ENCODE measurements at places on chromosomes 2 and 18. TPM values are rescaled to one million over a fixed set of nuclear protein-coding genes. Genes with fewer than 3 reads are reported as not detected.
A peak's percentile ranks its signal among the peaks of the same experiment; 100 is the strongest.

The IL36G gene
- not detected for total RNA-seq

The TPRKB gene
- total RNA-seq = 19.0 TPM

The AFF3 gene
- total RNA-seq = 22.0 TPM

The TLX2 gene
- 2.5 TPM for total RNA-seq

The REEP1 gene
- 44.9 TPM for total RNA-seq

The CCDC138 gene
- 3.3 TPM for total RNA-seq

The ZSCAN30 gene
- total RNA-seq = 13.9 TPM

- no peaks in the 10 kb centered on the region for H3K27me3 ChIP-seq
- H3K36me3 ChIP-seq = no peaks in the 10 kb centered on the region
- peak; percentile 28 for DNase-seq
Observed at GRCh38 chr2:121705390-121705789, 31.3 kb downstream of the NIFK start.

DNA sequence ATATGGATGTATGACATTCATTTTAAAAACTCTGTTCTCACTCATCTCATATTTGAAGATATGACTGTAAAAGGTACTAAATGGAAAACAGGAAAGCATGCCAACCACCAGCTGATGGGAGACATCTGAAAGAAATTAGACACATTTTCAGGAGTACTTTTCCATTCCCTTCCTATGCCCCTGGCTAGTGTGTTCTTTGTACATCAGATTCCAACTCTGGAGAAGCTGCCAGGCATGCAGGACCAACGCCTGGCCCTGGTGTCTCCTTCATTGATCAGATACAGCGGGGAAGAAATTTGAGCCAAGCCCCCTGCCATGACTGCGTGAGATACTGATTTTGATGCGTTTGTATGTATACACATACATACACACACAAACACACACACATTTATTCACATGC, 599.0 kb upstream of the SYT4 start:
- no peaks in the 10 kb centered on the region for H3K4me1 ChIP-seq
- no peaks in the 10 kb centered on the region for H3K36me3 ChIP-seq
- DNase-seq = no peak

DNA sequence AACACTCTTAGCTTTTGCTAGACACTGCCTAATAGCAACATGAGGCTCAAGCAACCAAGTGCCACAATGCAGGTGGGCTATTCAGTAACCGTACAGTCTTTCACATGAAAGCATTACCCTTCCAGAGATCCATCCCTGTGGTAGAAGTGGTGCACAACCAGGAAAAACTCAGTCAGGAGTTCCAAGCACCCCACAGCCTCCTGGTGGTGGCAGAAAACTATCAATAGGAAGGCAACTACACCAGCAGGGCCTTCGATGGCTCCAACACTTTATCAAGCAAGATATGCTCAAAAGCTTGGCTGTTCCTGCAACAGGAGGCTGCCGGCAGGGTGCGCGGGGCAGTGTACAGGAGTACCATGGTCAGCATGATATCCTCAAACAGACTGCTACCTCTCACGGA, 176.1 kb upstream of the DLGAP1 start:
- H3K4me1 ChIP-seq = no peaks in the 10 kb centered on the region
- no peak overlapping the region for H3K4me3 ChIP-seq
- H3K27me3 ChIP-seq = no peaks in the 10 kb centered on the region
- H3K27ac ChIP-seq = no peak overlapping the region
- no peak for DNase-seq

- no peaks in the 10 kb centered on the region for H3K4me1 ChIP-seq
- DNase-seq = no peak
- H3K4me3 ChIP-seq = no peak overlapping the region
- no peaks in the 10 kb centered on the region for H3K36me3 ChIP-seq
Observed at GRCh38 chr2:149184991-149185390, 145.4 kb upstream of the LYPD6 start.

- no peak overlapping the region for H3K27ac ChIP-seq
- no peaks in the 10 kb centered on the region for H3K36me3 ChIP-seq
- H3K27me3 ChIP-seq = no peaks in the 10 kb centered on the region
- no peak overlapping the region for H3K4me3 ChIP-seq
- DNase-seq = no peak
- H3K4me1 ChIP-seq = no peaks in the 10 kb centered on the region
Observed at GRCh38 chr2:137943678-137944347, 20.5 kb upstream of the HNMT start.

DNA sequence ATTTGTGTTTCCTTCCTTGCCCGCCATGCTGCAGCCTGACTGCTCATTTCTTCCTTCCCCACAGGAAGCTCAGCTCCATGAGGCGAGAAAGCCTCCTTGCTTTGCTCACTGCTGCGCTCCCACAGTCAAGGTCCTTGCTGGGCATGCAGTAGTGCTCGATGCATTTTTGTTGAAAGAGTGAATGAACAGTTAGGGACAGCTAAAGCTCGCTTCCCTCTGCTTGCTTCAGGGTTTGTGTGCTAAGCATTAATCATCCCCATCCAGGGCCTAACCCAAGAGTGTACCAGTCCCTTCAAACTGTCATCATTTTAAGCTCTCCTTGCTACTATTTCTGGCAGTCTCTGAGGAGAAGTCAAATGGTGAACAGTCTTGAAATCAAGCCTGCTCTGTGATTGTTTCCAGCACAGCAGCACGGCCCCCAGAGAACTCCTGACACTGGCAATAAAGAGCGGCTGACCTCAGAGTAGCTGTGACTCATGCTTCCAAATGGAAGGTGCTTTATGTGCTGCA, 171.7 kb upstream of the SOX11 start:
- no peaks in the 10 kb centered on the region for H3K4me1 ChIP-seq
- DNase-seq = peak; percentile 75
- H3K36me3 ChIP-seq = no peaks in the 10 kb centered on the region
- no peak overlapping the region for H3K4me3 ChIP-seq
- H3K27ac ChIP-seq = no peak overlapping the region
- no peaks in the 10 kb centered on the region for H3K27me3 ChIP-seq

DNA sequence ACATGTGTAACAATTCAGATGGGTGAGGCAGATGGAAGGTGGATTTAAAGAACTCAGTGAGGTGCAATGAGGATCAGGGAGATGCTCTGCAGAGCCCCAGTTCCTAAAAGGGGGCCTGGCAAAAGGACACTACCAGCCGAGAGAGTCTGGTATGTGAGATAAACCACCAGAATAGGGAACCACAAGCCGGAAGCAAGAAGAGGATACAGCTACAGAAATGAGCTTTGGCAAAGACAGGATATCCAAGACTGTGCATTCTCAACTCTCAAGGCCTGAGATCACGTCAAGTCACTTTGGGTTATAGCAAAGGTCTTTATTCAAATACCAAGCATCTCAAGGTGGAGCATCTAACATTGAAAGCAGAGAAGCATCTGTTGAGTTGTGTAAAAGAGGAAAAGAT, 293.5 kb downstream of the ARHGAP15 start:
- H3K27ac ChIP-seq = no peak overlapping the region
- H3K27me3 ChIP-seq = no peaks in the 10 kb centered on the region
- H3K36me3 ChIP-seq = no peaks in the 10 kb centered on the region
- DNase-seq = no peak
- H3K4me3 ChIP-seq = no peak overlapping the region

- no peaks in the 10 kb centered on the region for H3K36me3 ChIP-seq
- no peak overlapping the region for H3K4me3 ChIP-seq
- H3K4me1 ChIP-seq = peaks cover 21% of the 10 kb centered on the region
- H3K27me3 ChIP-seq = no peaks in the 10 kb centered on the region
- no peak for DNase-seq
Observed at GRCh38 chr2:111944531-111945210, 46.3 kb downstream of the MERTK start.

GRCh38 chr2:165112133-165112573, 91.7 kb downstream of the SCN3A start:
- H3K27ac ChIP-seq = no peak overlapping the region
- no peak overlapping the region for H3K4me3 ChIP-seq
- no peaks in the 10 kb centered on the region for H3K27me3 ChIP-seq
- H3K4me1 ChIP-seq = no peaks in the 10 kb centered on the region
- no peaks in the 10 kb centered on the region for H3K36me3 ChIP-seq

- no peaks in the 10 kb centered on the region for H3K27me3 ChIP-seq
- H3K36me3 ChIP-seq = no peaks in the 10 kb centered on the region
- no peak overlapping the region for H3K27ac ChIP-seq
- no peak overlapping the region for H3K4me3 ChIP-seq
Observed at GRCh38 chr2:119265693-119266066, 42.0 kb downstream of the STEAP3 start.

- H3K4me3 ChIP-seq = no peak overlapping the region
- H3K27ac ChIP-seq = no peak overlapping the region
- no peaks in the 10 kb centered on the region for H3K27me3 ChIP-seq
- no peak for DNase-seq
- no peaks in the 10 kb centered on the region for H3K4me1 ChIP-seq
Observed at GRCh38 chr2:12725233-12726187, 8.8 kb downstream of the TRIB2 start.

DNA sequence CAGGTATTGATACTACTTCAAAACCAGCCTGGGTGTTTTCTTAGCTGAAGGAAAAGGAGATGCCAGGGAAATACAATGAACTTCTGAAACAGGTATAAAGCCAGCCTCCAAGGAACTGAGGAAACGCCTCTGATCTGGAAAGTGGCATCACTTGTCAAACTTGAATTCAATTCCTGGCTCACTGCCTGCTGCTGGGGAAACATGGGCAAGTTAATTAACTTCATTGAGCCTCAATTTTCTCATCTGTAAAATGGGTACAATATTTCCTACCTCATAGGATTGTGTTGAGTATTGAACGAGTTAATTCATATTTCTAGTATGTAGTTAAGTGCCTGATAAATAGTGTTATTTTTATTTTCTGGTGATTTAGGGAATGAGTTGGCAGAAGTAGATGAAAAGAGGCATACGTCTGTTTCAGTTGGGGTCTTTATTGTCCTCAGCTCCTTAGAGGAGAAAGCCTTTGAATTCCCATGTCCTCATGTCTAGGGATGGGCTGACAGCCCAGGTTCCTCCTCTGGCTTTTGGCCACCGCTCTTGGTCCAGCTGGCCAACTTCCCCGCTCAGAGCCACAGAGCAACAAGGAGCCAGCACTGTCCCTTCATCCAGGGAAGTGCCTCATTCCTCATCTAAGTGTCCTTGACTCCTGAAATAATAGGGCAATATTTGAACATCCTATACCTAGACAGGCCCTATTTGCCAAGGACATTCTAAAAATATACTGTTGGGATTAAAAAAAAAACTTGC, 210.5 kb upstream of the GATA6 start:
- no peak for DNase-seq
- no peaks in the 10 kb centered on the region for H3K27me3 ChIP-seq
- no peaks in the 10 kb centered on the region for H3K4me1 ChIP-seq
- no peaks in the 10 kb centered on the region for H3K36me3 ChIP-seq
- H3K27ac ChIP-seq = no peak overlapping the region
- H3K4me3 ChIP-seq = no peak overlapping the region

DNA sequence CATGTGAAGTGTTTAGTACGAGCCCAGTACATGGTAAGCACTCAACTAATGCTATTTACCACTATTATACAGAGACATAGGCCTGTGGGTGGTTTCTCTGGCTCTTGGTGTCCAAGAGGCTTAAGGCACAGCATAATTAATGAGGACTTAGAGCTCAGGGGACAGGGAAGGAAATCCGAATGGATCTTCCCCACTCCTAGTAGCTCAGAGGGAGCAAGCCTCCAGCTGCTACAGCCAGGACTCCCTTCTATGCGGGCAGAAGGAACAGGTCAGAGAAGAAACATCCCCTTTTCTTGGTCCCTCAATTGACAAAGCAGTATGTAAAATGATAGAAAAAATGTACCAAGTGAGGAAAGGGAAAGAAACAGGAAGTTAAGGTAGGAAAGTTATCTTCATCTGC, 261.3 kb upstream of the STON1 start:
- H3K4me1 ChIP-seq = no peaks in the 10 kb centered on the region
- no peaks in the 10 kb centered on the region for H3K27me3 ChIP-seq
- no peak overlapping the region for H3K4me3 ChIP-seq
- H3K27ac ChIP-seq = no peak overlapping the region

GRCh38 chr2:207248702-207249377, 83.1 kb upstream of the KLF7 start:
- no peaks in the 10 kb centered on the region for H3K36me3 ChIP-seq
- no peaks in the 10 kb centered on the region for H3K4me1 ChIP-seq
- H3K27ac ChIP-seq = no peak overlapping the region
- H3K27me3 ChIP-seq = no peaks in the 10 kb centered on the region
- no peak overlapping the region for H3K4me3 ChIP-seq
- DNase-seq = no peak

All from sigmoid colon (tissue), 7 donors.